ENCODE measurements at places on chromosomes 13 and 19. TPM values are rescaled to one million over a fixed set of nuclear protein-coding genes. Genes with fewer than 3 reads are reported as not detected.

The FOSB gene
- total RNA-seq: 152 TPM

The PRODH2 gene
- total RNA-seq: not detected

DNA sequence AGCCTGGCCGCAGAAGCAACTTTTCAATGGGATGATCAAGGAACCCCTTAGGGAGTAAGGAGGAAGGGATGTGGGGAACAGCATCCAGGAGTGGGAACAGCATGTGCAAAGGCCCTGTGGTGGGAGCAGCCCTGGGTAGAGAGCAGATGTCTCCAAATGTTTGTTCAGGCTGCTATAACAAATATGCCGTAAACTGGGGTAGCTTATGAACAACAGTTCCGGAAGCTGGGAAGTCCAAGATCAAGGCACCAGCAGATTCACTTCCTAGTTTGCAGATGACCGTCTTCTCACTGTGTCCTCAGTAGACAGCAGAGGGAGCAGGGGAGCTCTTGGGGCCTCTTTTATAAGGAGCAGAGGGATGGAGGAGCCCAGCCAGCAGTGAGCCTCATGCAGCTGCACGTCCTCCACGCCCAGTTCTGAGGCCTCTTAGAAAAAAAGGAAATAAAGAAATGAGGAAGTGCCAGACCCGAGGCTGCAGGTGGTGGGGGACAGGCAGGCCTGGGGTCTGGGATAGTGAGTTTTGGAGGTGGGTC lies 4.2 kb upstream of the LRRC25 start:
- peak; percentile 87 for DNase-seq

- DNase-seq: no peak
Observed at GRCh38 chr13:32299893-32300292, 15.3 kb downstream of the ZAR1L start.

DNA sequence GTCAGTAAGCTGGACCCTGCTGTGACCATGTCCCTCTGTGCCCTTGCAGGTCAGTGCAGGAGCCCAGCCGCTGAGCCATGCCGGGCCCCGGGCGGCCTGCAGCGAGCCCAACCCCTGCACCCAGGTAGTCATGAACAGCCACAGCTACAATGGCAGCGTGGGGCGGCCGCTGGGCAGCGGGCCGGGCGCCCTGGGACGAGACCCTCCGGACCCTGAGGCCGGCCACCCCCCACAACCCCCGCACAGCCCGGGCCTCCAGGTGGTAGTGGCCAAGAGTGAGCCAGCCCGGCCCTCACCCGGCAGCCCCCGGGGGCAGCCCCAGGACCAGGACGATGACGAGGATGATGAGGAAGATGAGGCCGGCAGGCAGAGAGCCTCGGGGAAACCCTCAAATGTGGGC lies 6.9 kb downstream of the KCNN1 start:
- DNase-seq: no peak

DNA sequence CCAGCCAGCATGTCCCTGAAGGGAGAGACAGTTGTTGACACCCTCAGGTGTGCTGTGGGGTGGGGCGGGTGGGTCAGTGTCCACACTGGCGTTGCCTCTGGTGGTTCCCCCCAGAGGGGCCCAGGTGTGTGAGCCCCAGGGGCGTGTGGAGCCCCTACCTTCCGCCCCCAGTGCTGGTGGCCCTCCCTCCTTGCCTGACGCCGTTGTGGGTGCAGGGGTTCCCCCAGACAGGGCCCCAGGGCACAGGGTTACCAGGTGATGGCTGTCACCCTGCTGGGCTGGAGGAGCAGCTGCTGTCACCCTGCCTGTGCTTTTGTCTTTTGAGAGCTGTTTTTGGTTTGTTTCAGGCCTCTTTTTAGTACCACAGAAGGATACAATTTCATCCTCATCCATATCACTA lies 27.2 kb downstream of the ATP4B start:
- no peak for DNase-seq

GRCh38 chr19:46726971-46727501 lies 10.1 kb upstream of the PRKD2 start:
- DNase-seq: no peak

DNA sequence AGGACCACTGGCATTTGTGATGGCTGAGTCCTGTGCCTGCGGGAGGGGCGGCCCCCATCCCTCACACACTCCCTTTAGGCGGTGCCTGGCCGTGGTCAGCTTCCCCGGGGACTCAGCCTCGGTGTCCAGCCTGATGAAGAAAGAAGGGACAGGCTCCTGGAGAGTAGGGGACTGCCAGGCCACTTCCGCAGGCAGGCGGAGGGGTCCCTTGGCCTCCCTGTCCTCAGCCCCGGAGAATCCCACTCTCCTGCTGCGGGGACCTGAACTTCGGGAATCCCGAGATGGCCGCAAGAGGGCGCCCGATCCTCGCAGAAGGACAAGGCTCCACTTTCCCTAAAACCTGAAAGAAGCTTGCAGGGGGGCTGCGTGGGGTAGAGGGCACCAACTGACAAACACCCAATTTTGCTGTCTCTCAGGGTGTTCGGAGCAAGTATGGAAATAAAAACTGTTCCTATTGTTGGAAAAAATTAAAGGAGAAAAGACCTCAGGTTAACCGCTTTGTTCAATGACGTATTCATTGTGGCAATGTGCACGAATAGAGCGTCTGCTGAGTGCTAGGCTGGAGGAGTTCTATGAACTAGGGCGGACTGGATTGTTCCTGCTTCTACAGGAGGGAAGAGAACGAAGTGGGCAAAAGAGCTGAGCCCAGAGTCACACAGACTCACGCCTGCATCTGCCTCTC lies 297.3 kb downstream of the ZNF536 start:
- DNase-seq: peak; percentile 75

DNA sequence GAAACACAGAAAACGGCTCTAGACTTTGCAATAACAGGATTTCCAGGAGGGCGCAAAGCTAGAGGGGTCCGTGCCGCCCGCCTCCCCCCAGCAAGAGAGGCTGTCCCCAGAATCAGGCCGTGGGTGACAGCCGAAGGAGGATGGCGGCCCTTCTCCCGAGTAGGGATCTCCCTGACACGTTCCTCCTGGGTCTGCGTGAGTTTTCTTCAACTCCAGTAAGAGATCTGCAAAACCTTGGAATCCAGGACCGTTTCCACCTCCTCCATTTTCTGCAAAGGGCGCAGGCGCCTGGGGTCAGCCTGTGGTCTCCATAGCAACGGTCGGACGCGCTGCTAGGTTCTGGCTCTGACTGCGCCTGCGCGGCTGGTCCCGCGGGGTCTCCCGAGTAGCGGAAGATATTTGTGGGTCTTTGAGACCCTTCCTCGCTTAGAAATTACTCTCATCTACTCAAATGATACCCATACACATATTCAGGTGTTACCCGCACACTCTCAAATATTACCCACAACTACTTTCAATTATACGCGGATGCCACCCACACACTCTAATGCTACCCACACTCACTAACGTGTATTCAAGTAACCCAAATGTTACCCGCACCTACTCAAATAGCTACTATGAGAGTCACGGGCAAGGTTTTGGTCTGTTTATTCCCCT lies 2.1 kb downstream of the PNMA8C start:
- DNase-seq: peak; percentile 70

The PLIN4 gene
- total RNA-seq: 4.3 TPM

- no peak for DNase-seq
Observed at GRCh38 chr13:45332036-45332830, 8.8 kb downstream of the TPT1 start.

DNA sequence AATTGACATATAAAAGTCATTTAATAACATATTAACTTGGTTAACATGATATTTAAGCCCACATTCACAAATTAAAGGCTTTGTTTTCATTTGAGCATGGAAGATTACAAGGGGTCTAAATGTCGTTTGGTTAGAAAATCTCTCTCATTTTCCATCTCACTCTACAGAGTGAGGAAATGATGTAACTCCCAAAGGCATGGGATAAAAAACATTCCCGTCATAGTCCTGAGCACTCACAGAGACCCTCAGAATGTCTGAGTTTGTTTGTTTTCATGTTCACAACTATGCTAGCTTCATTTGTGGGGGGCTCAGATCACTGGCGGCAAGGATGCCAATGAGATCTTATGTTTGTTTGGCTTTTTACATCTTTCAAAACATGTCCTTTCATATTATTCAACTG lies 307.5 kb downstream of the TBC1D4 start:
- no peak for DNase-seq

The FSTL3 gene
- total RNA-seq: 225 TPM

- no peak for DNase-seq
Observed at GRCh38 chr13:99433543-99434075, 67.7 kb upstream of the TM9SF2 start.

The ZNF229 gene
- total RNA-seq: 2.1 TPM

DNA sequence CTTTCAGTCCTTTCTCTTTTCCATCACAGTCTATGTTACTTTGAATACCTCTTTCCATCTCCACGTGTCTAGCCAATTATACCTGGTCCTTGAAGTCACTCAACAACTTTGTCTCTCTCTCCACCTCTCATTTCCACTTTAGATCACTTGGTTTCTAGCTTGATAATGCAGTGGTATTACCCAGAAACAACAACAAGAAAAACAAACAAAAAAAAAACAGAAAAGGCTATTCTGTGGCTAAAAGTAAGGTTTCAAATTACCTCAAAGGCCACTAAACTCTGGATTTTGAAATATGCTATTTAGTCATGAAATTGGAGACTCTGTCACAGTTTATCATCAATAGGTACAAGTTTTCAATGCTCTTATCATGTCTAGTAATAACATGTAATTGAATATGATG lies 184.8 kb downstream of the PCDH9 start:
- no peak for DNase-seq

The CFAP97D2 gene
- total RNA-seq: 0.67 TPM

- no peak for DNase-seq
Observed at GRCh38 chr13:61738236-61738750, 322.6 kb upstream of the PCDH20 start.

The GDF15 gene
- 126 TPM for total RNA-seq

The EID2B gene
- total RNA-seq: 5.5 TPM

- peak; percentile 31 for DNase-seq
Observed at GRCh38 chr13:44108331-44108858, 228.7 kb downstream of the LACC1 start.

- peak; percentile 74 for DNase-seq
Observed at GRCh38 chr19:33298146-33298911, 4.0 kb downstream of the CEBPA start.

- DNase-seq: no peak
Observed at GRCh38 chr13:40975441-40975840, 43.7 kb downstream of the ELF1 start.

GRCh38 chr13:32246468-32246867 lies 68.7 kb downstream of the ZAR1L start:
- no peak for DNase-seq

- DNase-seq: no peak
Observed at GRCh38 chr19:16289594-16289993, 35.0 kb upstream of the KLF2 start.

GRCh38 chr19:23762884-23763711 lies 4.4 kb upstream of the ZNF681 start:
- peak; percentile 92 for DNase-seq

GRCh38 chr19:6204212-6204611 lies 68.7 kb downstream of the ACSBG2 start:
- no peak for DNase-seq

- no peak for DNase-seq
Observed at GRCh38 chr13:32310134-32310706, 4.9 kb downstream of the ZAR1L start.

DNA sequence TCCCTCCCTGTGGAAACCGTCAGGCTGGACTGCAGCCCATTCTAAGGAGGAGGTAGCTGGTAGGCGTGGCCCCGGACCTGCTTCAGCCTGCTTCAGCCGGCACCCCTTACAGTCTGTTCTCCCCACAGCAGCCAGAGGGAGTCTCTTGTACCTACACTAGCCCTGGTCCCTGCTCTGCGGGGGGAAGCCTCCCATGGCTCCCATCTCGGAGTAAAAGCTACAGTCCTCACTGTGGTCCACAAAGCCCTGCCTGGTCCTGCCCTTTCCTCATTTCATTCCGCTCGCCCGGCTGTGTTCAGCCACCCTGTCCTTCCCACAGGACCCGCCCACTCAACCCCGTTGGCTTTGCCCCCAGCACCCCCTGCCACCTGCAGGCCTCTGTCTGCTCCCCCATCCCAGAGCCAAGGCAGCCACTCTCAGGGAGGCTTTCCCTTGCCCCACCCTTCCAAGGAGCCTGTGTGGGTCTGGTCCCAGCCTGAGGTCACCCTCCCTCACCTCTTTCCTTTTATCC lies 1.3 kb downstream of the PGLYRP1 start:
- no peak for DNase-seq

The OR7C1 gene
- total RNA-seq: not detected

DNA sequence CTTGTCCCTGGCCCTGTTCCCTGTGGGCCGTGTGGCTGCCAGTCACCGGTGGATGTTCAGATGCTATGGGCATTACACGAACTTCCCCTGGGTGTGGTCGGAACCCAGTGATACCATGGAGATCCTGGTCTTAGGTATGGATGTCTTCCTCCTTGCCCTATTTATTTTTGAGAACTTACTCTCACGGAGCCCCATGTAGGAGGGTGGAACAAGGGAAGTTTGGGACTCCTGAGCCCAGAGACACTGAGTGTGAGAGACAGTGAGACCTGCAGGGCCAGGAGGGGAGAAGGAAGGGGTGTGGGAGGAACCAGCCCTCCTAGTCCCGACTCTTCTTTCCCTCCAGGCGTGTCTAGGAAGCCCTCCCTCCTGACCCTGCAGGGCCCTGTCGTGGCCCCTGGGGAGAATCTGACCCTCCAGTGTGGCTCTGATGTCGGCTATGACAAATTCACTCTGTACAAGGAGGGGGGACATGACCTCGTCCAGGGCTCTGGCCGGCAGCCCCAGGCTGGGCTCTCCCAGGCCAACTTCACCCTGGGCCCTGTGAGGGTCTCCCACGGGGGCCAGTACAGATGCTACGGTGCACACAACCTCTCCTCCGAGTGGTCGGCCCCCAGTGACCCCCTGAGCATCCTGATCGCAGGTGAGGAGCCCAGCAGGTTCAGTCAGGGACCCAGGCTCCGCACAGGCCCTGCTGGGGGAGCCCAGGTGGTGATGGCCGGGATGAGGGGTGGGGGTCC lies 14.9 kb upstream of the KIR3DL3 start:
- no peak for DNase-seq

DNA sequence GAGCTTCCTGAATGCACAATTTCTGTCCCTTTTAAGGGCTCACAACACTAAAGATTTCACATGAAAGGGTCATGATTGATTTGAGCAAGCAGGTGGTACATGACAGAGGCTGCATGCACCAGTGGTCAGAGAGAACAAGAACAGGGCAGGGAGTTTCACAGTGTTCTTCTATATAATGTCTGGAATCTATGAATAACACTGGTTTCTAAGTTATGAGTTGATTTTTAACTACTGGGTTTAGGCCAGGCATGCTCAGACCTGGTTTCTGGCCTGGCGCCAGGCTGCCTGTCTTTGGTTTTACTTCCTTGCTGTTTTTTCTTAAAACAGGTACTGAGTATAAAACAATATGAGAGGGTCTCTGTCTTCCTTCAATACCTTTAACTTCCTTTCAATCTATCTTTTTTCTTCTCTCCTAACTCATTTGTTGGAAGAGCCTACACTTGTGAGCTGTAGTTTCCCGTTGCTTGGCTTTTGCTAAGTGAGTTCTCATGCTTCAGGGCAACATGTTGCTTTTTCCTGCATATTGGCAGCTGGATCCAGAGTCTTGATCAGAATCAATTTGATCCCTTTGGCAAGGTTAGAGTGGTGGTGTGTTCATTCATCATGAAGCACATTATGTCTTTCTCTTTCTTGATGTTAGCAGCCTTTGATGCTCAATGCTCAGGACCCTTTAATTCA lies 38.5 kb upstream of the FGF14 start:
- DNase-seq: no peak

The PODNL1 gene
- total RNA-seq: 1.7 TPM
